A673 (cell line): ENCODE measurements at places on chromosomes 2 and 18.

DNA sequence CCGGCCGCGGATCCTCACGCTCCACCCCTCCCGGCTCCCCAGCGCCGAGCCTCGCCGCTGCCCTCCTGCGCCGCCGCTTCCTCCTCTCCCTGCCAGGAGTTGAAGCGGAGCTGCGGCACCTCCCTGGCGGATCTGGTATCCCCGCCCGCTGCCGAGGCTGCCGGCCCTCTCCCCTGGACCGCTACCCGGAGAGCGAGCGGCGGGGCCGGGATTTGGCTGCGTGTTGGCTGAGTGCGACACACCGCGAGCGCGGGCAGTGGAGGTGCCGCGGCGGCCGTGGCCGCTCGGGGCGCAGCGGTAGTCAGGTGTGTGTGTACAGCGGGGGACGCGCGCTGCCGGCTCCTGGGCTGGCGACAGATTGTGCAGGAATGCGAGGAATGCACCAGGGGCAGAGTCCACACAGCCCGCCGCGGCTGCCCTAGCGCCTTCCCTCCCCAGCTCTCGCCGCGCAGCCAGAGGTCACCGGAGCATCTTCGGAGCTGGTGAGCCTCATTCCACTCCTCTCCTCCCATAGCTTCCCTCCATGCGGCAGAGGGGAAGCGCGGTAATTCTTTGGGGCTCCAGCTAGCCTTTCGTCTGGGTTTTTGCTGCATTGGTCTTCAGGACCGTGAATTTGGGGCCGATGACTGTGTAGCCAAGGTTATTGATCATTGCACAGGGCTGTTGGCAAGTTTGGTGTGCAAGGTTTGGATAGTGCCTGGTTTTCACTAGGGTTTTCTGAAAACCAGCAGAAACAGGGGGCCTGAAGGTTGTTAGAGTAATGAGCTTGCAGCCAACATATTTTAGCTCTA, 1.3 kb downstream of the PKP4 start:
- DNase-seq, result peak; percentile 69

DNA sequence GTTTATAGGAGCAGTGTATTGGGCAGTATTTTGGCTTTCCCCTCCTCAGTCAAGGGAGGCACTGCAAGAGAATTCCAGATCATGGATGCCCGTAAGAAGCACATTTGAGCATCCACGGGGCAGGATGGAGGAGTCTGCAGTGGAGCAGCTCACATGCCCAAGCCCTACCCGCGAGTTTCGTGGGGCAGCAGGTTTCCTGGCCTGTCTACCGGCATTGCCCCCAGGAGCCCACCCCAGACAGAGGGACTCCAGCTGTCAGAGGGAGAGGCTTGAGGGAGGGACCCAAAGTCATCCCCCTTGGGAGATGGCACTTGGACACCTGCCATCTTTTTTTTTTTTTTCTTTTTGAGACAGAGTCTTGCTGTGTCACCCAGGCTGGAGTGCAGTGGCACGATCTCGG, 31.3 kb downstream of the TMEM177 start:
- DNase-seq, result peak; percentile 41

DNA sequence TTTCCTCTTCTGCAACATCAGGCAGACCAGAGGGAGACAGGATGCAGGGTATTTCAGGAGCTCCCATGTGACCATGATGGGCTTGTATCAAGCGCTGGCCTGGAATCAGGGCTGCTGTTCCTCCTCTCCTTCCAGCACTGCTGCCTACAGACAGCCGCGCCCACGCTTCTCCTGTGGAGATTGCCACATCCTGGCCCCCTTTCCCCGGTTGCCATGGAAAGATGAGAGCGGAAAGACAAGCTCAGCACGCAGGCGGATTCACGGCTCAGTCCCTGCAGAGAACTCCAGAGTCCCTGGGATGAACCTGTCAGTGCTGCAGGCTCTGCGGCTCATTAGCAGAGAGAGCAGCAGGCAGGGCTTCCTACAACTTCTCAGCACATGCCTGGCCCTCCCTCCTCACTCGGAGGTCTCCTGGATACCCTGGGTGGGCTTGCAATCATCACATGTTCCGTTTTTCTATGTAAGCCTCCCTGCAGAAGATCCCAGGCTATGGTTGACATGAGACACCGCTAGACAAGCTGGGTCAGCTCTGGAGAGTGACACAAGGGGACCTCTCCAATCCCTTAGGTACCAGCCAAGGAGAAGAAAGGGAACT, 497.8 kb upstream of the MYT1L start:
- peak; percentile 77 for DNase-seq

DNA sequence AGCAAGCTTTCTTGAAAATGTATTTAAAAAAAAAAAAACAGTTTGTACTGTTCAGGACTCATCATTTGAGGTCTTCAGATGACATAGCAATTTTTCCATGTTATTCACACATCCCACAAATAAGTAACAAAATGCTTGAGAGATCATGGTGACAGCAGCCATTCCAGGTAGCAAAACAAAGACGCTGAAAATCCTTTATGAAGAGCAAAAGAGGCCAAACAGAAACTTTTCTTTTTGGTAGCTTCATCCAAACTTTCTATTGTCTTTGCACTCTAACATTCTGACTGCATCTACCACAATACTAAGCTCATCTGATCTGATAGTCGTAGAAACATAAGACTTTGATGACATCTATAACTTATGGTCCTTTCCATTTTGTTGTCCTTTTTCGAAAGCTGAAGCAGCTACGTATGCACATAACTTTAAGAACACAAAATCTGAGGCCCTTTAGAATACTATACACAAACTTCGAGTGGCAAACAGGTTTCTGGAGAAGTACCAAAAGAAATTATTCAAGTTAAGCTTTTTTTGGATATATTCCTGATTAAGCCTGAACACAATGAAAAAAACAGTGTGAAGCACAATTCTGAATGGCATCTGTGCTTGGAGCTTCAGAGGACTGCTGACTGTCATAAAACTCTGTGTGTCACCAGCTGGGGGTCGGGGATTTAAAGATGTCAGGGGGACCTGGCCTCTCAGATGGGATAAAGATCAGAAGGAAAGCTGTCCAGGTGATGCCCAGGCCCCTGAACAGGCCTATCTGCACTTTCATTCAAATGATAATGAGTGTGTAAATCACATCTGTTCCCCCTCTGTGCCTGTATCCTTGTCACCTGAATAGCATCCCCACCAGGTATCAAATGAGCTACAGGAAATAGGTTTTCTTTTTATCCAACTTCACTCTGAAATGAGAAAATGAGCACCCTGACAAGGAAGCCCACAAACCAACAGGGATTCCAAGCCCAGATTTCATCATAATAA, 75.8 kb downstream of the ZEB2 start:
- DNase-seq, result no peak

GRCh38 chr2:16002575-16002974, 62.2 kb downstream of the MYCN start:
- DNase-seq, result no peak

GRCh38 chr2:200455958-200456421, 53.9 kb downstream of the KCTD18 start:
- DNase-seq, result peak; percentile 89

DNA sequence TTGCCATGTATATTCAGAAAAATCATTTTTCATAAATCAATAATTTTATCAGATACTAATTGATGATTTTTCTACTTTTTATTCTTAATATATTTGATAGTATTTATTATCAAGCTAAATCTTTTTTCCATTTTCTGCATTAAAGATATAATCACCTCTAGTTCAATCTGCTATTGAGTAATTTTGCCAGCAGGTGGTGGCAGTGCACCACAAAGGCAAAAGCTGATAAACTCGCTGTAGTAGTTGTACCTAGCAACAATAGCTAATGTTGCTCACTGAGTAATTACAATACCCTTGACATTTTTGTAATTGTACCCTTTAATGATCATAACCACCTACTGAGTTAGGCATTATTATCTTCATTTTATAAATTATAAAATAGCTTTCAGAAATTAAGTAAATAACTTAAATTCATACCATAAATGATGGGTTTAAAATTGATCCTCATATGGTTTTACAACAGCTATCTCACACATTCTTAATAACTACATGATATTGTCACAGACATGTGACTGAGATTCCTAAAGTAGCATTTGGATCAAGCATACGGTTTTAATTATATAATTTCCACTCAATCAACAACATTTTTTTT, 52.0 kb upstream of the CALCRL start:
- DNase-seq, result peak; percentile 80

DNA sequence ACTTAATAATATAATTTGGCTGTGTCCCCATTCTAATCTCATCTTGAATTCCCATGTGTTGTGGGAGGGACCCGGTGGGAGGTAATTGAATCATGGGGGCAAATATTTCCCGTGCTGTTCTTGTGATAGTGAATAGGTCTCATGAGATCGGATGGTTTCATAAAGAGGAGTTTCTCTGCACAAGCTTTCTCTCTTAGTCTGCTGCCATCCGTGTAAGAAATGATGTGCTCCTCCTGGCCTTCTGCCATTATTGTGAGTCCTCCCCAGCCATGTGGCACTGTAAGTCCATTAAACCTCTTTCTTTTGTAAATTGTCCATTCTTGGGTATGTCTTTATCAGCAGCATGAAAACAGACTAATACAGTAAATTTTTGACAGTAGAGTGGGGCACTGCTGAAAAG, 102.5 kb upstream of the LTBP1 start:
- no peak for DNase-seq

DNA sequence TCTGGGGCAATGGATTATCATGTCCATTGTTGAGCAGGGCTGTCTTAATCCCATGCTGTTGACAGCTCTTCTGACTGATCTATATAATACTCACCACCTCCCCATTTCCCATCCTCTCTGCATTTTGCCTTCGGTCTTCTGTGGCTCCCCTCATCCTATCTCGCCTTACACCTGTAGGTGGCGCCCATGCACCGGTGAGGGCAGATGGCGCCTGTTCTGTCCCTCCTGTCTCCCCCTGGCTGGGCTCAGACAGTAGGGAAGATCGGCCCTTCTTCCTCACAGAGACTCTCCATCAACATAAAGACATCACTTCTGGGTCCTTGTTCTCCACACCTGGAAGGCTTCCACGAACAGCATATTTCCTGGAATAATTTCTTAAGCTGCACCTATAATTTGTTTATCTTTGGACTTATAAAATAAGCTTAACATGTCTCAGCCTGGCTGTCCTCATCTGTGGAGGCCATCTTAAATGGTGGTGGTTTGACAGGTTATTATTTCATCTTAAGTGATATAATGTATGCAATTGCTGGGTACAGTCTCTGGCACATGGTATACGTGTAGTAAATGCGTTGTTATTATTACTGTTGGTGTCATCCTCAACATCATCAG, 10.9 kb upstream of the CDH20 start:
- peak; percentile 77 for DNase-seq

- no peak for DNase-seq
Observed at GRCh38 chr18:72174972-72175649, 369.0 kb downstream of the CBLN2 start.

DNA sequence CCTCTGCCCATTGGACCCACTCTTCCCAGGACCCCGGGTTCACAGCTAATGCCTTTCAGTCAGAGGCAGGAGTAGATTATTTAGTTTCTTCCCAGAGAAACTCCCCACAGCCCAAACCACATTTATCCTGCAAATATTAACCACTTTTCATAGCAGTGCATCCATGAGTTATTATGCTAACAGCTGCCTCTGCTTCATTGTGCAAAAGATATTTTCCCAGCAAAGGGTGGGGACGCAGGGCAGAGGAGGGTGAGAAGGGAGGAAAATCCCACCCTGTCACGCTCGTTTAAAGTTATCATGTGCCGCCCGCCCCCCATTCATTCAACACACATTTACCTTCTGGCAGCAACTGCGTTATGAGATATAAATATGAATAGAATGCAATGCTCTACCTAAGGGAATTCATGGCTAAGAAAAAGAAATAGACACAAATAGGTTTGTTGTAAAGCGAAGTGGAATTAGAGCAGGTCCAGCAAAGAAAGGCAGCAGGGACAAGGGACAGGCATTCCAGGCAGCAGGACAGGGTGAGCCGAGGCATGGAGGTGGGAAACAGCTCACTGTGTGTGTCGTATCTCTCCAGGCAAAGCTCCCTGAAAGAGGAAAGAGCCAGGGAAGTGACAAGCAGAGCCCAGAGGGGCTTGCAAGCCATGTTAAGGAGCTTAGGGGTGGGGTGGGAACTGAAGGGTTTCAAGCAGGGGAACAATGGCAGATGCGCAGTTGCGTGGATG, 46.3 kb upstream of the LTBP1 start:
- DNase-seq, result no peak

GRCh38 chr18:74367905-74368304, 52.3 kb downstream of the C18orf63 start:
- DNase-seq, result no peak
